B cell (primary cell): ENCODE measurements at places on chromosomes 16 and 17.

- no peak for DNase-seq
These were observed 17.5 kb downstream of the TRIM25 start for GRCh38 chr17:56896217-56896967.

GRCh38 chr17:41801374-41802271 lies 10.1 kb downstream of the P3H4 start:
- DNase-seq, result peak; percentile 84

GRCh38 chr17:38349097-38349730 lies 2.4 kb upstream of the SOCS7 start:
- peak; percentile 84 for DNase-seq

- no peak for DNase-seq
These were observed 68.5 kb downstream of the CDC27 start for GRCh38 chr17:47120521-47121095.

DNA sequence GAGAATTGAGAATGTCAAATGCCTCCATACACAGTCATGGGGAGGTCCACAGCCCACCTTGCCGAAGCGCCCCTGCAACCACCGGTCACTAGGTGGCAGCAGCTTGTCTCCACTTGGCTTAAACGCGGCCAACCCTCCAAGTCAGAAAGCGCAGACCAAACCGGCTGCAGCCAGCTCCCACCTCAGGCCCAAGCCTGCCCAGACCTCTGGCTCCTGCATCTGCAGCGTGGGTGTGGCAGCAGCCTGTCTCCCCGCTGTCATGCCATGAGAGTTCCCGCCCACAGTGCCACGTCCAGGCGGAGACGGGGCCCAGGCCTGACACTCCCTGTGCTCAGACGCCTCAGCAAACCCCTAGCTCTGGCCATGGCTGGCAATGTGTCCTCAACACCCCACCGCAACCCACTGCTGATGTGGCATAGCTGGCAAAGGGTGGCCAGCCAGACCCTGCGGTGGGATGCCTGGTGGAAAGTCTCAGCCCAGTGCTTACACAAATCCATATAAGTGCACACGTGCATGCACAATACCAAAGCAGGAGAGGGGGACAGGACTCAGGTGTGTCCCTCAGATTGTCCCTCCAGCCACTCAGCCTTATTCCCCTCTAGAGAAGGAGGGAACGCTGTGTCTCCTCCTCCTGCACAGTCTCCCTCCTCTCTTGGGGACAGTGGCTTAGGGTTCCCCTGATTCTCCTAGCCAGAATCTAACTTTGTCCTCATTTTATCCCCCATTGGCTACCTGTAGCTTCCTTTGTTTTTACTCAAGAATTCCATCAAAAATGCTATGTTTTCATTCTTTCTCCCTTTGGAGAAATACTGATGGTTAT lies 10.9 kb downstream of the COPZ2 start:
- peak; percentile 85 for DNase-seq

DNA sequence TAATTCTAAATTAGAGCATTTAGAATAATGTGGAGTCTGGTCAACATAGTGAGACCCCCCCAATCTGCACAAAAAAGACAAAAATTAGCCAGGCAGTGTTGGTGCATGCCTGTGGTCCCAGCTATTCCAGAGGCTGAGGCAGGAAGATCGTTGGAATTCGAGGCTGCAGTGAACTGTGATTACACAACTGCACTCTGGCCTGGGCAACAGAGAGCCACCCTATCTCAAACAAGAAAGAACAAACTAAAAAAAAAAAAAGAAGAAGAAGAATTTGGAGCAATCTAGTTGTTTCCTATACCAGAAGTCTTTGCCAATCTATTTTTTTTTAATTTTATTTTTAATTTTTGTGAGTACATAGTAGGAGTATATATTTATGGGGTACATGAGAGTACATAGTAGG lies 6.0 kb downstream of the CETP start:
- no peak for DNase-seq

DNA sequence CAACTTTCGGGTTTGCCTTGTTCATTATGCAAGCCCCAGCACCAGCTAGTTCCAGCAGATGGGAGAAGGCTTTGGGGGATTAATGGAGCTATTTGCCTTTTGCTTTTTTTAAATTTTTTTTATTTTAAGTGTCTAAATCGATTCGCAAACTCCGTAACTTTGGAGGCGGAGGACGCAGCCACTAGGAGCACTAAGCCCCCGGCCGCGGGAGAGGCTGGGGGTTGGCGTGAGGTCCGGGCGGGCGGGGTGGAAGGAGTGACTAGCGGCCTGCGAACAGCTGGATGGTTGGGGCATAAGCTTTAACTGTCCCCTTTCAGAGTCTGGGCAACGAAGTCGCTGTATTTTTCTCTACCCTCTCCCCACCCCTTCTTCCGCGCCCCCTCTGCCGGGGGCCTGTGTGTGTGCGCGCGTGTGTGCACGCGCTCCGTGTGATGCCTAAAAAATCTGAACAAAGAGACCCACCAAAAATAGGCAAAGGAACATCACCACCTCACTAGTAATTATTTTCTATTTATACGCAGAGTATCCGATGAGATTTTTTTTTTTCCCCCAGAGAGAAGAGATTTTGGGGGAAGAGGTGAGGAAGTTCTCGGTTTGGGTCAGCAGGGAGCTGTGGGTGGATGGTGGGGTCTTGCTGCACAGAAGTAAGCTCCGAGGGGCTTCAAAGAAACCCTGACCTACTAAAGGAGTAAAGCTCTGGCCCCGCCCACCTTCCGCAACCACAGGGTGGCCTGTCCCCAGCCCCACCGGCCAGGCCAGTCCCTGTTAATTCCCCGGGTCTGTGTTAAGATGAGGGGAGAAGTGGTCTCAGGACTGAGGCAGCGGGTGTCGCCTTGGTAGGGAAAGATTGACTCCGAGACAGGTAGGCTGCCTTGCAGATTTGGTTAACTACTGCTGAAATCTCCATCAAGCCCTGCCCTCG lies 2.3 kb downstream of the SHISA9 start:
- no peak for DNase-seq

GRCh38 chr16:54912720-54913119 lies 17.9 kb upstream of the IRX5 start:
- DNase-seq, result no peak

GRCh38 chr16:85005285-85006069 lies 5.9 kb downstream of the ZDHHC7 start:
- no peak for DNase-seq

DNA sequence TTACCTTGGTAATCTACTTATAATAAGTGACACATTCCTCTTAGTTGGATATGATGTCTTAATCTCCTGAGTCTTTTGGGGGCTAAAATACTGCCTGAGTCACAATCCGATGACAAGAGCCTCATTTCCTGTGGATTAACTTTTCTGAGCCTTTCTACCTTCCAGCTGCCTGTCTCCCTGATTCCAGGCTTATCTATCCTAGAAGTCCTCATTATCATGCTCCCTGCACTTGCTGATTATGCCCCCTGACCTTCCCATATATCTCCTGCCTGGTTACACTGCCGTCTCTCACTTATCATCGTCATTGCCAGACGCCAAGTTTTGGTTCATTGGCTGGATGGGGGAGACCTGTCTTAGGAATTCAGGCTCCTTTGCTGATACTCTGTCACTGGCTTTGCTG lies 727.4 kb upstream of the CA10 start:
- DNase-seq, result no peak

DNA sequence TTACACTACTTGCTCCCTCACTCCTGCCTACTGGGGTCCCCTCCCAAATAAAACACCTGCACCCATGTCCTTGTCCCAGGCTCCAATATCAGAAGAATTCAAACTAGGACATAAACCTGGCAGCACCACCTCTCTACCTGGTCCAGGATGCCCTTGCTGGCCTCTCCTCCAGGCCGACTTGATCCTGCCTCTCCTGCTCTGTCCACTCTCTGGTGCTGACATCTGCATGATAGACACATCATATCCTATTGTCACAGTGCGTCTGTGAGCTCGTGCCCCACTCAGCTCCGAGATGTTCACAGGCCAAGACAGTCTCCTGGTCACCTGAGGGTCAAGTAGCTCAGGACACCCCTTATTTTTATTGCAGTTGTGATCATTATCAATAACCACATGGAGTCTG lies 31.5 kb upstream of the GRIN2A start:
- no peak for DNase-seq

- no peak for DNase-seq
These were observed 11.7 kb upstream of the MYH3 start for GRCh38 chr17:10668775-10669174.

DNA sequence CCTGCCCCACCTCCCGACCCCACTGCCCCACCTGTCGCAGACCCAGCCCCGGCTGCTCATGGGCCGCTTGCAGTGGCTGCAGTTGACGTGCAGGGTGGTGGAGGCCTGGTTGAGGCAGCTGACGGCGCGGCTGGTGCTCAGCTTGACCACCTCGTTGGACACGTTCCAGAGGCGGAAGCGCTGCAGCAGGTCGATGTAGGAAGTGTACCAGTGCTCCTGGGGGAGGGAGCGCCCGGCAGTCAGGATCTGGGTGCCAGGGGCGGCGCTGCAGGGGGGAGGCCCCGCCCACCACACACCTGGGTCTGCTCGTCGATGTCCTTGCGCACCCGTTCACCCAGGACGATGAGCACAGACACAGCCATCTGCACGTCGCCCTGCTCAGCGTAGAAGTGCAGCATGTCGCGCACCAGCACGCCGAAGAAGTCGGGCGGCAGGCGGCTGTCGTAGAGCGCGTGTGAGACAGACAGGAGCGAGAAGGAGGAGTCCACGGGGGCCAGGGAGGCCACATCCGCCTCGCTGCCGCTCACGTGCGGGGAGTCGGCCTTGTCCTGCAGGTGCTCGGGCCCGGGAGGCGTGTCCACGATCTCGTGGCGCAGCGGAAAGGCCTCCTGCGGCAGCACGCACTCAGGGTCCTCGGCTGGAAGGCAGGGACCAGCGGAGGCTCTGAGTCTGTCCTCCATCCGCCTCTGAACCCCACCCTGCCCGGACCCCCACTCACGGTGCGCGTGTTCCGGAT lies 995 bp upstream of the JMJD8 start:
- no peak for DNase-seq

- DNase-seq, result no peak
These were observed 59.9 kb upstream of the ATF7IP2 start for GRCh38 chr16:10325783-10326543.

- DNase-seq, result peak; percentile 86
These were observed 259.7 kb downstream of the SEC14L1 start for GRCh38 chr17:77400445-77400870.

DNA sequence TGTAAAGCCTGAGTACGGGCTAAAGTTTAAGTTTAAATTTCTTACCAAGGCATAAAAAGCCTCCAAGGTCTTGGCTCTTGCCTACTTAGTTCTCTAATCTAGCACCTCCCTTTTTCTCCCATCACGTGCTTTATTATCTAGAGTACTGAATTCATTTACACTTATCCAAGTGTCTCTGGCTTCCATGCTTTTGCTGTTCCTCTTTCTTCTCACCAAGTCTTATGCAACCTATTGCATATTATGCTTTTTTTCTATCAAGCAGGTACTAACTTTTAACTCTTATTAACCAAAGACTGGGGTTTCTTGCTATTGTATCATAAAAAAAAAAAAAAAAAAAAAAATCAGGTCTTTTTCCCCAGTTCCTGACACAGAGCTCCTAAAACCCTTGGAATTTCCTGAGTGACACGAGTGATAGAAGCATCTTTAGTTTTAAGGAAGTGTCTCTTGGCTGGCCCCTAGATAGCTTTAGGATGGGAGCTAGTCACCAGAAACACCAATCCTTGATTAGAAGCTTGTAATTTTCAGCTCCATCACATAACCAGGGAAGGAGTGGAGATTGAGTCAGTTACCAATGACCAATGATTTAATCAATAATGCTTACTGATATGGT lies 44.9 kb downstream of the SSH2 start:
- DNase-seq, result no peak

DNA sequence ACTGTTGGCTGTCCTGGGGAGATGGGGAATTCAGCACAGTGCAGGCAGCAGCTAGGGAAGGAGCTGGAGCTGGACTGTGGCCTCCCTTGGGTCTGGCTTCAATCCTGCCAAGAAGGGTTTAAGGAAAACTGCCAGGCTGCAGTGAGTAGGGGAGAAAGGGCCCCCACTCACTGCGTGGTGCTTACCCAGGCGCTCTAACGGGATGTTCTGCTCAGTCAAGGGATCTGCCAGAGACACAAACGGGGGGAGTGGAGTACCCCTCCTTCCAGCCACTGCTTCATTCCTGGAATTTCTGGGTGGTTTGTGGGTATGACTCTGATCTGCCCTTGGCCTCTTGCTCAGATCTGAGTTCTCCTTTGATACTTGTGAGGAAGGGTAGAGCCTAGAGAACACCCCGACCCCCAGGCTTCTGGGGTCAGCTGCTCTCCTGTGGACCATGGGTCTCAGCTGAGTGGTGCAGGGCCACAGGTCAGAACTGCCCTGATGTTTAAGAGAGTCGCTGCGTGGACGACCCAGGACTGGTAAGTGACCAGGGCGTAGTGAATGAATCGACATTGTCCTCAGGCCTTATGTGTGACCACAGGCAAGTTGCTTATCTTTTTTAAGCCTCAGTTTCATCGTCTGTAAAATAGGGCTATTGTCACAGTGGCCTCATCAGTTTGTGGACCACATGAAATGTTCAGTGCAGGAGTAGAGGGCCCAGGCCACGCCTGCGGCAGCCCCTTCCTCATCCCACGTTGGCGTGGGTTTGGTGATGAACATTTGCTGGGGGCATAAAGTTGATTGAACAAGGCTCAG lies 9.6 kb downstream of the CRISPLD2 start:
- no peak for DNase-seq

DNA sequence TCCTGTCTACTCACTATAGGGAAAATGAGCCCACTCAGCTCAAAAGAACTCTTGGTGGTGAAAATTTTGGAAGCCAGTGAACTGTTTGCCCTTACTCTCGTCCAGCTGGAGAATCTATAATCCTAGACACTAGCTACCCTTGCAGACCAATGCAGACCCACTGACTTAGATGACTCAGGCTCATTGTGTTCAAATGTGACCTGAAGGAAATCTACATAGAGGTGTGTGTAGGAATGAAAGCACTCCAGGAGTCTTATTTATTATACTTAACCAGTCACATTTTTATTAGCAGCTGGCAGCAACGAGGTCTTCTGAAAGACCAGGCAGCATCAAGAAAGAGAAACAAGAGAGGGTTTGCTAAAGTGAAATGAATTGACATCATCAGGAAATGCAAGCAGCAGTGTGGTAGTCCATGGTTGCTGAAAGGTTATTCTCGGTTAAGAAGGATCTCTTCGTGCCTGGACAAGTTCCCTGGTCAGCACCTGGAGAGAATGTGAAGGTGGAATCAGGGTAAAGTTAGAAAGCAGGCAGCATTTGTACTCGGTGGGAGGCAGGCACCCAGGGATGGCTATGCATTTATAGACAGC lies 1.4 kb downstream of the KRTAP29-1 start:
- no peak for DNase-seq
